Bone marrow (tissue), 2 donors: ENCODE measurements at places on chromosomes 2 and 18.

DNA sequence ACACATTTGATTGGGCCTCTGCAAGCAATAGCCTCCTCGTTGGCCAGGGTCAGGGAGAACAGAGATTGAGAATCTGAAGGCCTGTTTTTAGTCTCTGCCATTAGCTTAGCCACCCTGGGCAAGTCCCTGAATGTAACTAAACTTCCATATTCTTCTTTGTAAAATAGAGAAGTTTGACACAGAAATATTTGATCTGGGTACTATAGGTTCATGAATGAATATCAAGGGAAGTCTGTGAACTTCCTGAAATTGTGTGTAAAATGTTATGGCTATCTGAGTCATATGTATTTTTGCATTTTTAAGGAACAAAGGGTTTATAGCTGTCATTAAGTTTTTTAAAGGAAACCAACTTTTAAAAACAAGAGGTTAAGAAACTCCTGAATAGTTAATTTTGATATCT is 23.2 kb downstream of the RND3 start:
- DNase-seq, result no peak

DNA sequence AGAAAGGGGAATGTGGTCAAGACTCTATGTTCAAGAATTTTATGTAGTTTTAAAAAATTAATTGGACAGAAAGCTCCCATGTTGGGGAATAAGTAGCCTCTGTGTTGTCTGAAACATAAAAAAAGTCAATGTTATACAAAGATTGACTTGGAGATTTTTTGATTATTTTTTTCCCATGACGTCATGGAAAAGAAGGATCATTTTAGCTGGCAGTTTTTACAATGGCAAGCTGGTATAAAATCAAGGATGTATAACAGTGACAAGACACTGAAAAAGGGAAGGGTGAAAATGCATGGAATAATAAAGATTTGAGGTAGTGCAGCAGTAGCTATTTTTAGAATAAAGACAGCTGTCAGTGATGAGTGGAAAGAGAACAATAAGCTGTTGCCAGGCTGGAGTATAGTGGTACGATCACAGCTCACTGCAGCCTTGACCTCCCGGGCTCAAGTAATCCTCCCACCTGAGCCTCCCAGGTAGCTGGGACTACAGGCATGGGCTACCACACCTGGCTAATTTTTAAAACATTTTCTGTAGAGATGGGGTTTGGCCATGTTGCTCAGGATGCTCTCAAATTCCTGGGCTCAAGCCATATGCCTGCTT is 9.2 kb downstream of the SLC39A10 start:
- no peak for DNase-seq

DNA sequence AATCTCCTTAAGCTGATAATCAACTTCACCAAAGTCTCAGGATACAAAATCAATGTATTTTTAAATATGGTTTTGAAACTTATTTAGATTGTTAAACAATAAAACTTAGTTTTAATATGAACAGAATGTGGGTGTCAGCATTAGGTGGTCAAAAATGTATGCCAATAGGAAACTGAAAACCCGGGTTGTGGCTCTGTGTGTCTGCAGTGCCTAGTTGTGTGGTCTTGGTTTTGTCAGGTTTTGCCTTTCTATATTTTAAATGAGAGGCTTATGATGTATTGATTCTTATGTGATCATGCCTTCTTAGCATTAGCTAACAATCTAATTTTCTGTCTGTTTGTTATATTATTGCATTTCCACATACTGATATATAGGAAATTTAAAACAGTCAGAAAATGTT is 227.8 kb downstream of the ZNF407 start:
- DNase-seq, result no peak

DNA sequence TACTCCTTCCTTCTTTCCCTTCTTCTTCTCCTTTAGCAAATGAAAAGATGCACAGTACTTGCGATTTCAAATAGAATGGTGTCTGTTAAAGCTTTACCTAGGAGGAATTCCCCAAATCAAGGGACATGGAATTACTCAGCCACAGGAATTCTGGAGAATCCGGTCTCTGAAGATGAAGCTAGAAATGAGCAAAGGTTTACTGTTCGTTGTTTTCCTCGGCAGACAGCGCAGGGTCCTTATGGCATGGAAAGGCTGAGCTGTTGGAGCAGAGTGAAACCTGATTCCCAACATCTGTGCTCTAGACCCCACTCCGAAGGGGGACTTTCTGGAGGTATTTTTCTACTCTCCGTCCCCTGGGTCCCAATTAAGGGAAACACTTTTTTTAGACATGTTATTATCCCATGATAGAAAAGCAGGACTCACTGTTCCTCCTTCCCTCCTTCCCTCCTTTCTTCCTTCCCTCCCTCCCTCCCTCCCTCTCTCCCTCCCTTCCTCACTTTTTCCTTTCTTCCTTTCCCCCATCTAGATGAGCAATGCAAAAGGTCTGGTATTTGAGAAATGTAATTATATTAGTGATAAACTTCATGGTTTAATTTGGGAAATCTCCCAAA is 47.1 kb downstream of the CDCA7 start:
- no peak for DNase-seq

GRCh38 chr18:573385-573784 is 6.8 kb upstream of the CETN1 start:
- no peak for DNase-seq

DNA sequence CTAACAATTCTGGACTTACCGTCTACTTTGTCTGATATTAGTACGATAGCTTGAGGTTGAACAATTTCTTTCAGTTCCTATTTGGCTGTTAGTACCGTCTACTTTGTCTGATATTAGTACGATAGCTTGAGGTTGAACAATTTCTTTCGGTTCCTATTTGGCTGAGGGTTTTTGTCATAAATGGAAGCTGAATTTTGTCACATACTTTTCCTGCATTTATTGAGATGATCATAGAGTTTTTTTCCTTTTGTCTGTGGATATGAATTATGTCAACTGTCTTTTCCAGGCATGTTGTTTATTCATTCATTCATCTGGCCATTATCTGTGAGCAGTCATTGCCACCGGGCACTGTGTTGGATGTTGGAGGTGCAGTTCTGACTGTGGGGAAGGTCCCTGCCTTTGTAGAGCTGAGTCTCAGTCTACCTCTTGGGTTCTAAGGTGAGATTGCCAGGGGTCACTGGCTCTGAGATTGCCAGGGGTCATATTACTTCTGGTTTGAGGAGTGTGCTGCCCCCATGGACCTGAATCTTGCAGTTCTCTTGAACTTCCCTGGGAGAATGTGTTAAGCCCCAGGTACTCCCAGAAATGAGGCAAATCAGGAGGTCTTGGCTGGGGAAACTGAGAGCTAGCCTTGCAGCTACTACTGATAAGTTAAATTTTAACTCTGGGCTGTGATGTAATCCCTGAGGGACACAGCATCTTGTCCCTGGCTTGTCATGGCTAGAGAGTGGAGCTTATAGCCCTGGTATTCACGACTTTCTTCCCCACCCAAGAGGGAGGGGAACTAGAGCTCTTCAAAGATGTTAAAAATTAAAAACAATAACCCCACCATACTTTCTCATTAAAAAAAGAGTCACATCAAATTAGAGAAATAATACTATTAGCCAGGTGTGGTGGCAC is 89.1 kb upstream of the MBOAT2 start:
- DNase-seq, result no peak

GRCh38 chr2:94870440-94871225 is 597 bp upstream of the TEKT4 start:
- no peak for DNase-seq

- DNase-seq, result peak; percentile 56
Measured at GRCh38 chr2:6914828-6915227, 2.4 kb upstream of the RNF144A start.

GRCh38 chr2:3944071-3944470 is 240.7 kb downstream of the DCDC2C start:
- no peak for DNase-seq
